Activated naive CD8-positive, alpha-beta T cell treated with anti-CD3 and anti-CD28 coated beads, Interleukin-2, amount 50 U/mL, for 16 hours (primary cell): ENCODE measurements at places on chromosomes 3 and 15.

GRCh38 chr15:101112336-101113113 is 139.3 kb downstream of the CHSY1 start:
- DNase-seq = no peak

DNA sequence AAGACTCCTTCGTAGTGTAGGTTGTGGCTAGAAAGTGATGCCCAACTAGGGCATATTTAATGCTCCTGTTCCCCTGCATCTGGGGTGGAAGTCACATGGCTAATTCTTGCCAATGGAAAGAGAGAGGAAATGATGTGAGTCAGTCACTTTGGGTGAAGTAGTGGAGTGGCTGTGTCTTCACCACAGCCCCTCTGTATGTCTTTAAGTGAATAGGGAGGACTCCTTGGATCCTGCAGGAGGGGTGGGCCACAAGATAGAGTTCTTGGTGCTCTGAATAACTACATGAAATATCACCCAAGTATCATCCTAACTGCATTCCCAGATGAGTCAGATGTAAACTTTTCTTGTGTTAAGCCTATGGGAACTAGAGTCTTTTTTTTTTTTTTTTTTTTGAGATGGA is 17.8 kb upstream of the MB21D2 start:
- DNase-seq = no peak

- no peak for DNase-seq
Observed at GRCh38 chr3:39499651-39500273, 32.3 kb downstream of the MOBP start.

DNA sequence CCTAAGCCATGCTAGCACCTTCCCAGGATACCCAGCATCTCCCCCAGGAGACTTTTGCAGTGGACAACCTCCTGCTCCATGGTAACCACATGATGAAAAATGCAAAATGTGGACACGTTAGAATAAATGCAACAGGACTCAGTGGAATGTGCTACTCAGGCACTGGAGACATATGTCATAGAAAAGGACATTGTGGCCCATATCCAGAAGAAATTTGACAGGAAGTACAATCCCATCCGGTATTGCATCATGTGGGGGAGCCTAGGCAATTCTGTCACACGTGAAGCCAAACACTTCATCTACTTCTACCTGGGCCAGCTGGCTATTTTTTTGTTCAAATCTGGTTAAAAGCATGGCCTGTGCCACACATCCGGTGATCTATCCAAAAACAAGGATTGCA is 227.2 kb upstream of the GPR149 start:
- no peak for DNase-seq

- no peak for DNase-seq
Observed at GRCh38 chr15:28184166-28184565, 85.1 kb upstream of the OCA2 start.

- DNase-seq = no peak
Observed at GRCh38 chr3:54279005-54279583, 156.7 kb downstream of the CACNA2D3 start.

- no peak for DNase-seq
Observed at GRCh38 chr3:17258823-17259436, 374.2 kb downstream of the PLCL2 start.
